PC-3 (cell line): ENCODE measurements at places on chromosomes 12 and 14. TPM values are rescaled to one million over a fixed set of nuclear protein-coding genes. Genes with fewer than 3 reads are reported as not detected.

DNA sequence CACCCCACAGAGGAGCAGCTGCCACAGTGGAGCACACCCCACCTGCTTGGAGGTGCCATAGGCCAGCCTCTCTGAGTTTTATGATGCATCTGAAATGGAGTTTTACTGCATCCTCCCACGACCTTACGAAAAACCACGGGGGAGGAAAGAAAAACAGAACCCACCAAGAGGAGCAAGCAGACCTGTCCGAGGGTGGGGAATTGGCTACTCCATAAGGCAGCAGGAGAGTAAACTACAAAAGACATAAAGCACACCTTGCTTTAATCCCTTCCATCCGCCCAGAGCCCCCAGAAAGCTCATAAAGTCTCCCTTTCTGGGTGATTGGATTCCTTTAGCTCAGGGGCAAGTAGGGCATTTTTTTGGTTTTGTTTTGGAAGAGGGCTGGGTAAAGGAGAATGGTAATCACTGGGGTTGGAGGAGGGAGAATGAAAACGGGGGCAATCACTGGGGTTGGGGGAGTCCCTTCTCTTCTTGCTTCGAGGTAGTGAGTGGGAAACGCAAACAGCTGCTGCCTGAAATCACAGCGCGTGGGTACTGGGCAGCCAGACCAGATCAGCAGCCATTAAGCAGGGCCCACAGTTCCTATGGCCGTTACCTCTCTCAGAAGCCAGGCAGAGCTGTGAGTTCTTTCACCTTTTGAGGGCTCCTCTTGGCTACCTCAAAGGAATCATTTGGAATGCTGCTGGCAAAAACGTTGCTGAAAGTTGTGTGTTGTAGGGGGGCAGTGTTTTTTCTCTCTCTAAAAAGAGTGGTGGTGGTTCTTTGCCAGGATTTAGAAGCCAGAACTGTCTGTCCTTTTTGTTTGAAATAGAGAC, 433.6 kb downstream of the ZFP36L1 start:
- no peak for DNase-seq

KRT77 gene
- not detected in 2 replicates for total RNA-seq

GRCh38 chr12:108592033-108592909, 5.6 kb downstream of the TMEM119 start:
- no peak for DNase-seq

DBX2 gene
- total RNA-seq: not detected in 2 replicates

FGF23 gene
- not detected in 2 replicates for total RNA-seq

DNA sequence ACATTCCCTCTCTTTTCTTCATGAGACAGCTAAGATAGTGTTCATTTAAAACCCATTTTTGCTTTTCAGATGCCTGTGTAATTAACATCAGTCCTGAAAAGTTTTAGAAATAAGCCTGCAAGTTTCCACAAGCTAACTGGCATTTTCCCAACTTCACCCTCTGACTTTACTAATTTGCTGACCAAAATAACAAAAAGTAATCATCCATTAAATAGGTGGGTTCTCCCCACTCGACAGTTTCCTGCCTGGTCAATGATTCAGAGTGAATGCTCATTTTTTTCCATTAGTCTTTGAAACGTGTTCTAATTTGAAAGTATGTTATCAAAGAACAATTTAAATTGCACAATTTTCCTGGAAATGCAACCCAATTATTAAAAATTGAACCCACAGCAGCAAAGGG, 23.6 kb downstream of the NELL2 start:
- DNase-seq: no peak

DNA sequence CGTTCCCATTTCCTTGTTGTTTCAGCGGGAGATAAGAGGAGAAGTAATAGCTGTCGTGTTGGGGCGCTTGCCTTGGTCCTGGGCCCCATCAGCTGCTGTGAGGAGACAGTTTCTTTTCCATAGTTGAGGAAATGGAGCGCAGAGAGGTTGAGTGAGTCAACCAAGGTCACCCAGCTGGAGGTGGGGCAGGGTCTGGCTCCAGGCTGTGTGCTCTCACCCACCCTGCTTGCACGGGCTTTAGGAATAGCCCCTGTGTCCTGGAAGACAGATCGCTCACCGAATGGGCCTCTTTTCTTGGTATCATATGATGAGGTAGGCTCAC, 165.7 kb upstream of the RTL1 start:
- DNase-seq: no peak

GABARAPL1 gene
- 14.9 and 24.5 TPM in 2 replicates for total RNA-seq

ITGB7 gene
- 1.9 and 3.4 TPM in 2 replicates for total RNA-seq

- DNase-seq: peak; percentile 86
Observed at GRCh38 chr14:20631023-20631879, 10.2 kb downstream of the OR6S1 start.

SIX4 gene
- 29.2 and 33.2 TPM in 2 replicates for total RNA-seq

ACSM4 gene
- total RNA-seq: not detected in 2 replicates

CIROP gene
- total RNA-seq: not detected in 2 replicates

- DNase-seq: peak; percentile 70
Observed at GRCh38 chr12:19572920-19573558, 133.7 kb downstream of the AEBP2 start.

FGF6 gene
- total RNA-seq: not detected in 2 replicates

- peak; percentile 57 for DNase-seq
Observed at GRCh38 chr12:106246891-106247673, 738 bp downstream of the CKAP4 start.

DNA sequence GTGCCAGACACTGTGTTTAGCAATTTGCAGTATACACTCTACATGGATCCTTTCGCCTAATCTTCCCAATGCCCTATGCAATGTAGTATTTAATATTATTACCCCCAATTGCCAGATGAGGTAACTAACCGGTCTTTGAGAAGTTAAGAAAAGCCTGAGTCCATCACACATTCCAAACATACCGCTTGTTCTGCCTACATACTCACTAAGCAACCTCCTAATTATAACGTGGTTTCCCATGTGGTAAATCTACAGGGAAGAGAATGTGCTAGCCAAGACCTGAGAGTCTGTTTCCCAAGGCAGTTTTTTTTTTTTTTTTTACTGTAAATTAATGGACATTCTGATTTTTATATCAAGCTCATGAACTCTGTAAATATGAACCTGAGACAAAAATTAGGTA, 37.2 kb downstream of the ATP2B1 start:
- no peak for DNase-seq

DNA sequence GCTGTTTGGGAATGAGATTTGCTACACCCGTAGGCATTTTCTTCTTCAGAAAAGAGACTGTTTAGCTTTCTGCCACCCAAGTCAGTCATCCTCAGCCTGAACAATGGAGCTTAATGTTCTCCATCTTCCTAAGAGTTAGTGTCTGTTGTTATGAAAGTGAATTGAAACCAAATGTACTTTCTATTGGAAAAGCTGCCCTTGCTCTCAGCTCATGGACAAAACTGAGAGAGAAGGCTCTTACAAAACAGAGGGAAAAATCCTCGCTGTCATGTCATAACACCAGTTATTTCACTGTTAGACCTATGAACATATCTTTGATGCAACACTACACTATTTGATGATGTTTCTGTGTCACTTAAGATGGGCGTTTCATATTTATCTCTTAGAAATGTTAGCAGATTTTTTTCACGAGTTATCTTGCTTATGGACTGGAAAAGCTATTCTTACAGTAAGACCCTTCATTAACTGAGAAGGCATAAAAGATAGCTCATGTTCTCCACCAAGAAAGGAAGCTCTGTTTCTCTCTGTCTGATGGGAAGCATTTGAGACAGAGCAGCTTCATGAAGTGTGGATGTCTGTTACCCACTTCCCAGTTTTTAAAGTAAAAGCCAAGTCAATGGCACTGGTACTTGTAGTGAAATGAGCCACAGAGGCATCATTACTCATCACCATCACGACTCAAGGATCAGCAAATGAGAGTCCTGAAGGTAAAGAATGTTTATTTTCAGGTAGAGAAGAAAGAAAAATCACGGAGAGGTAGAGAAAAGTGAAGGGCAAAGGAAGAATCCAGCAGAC, 483.9 kb downstream of the ZFP36L1 start:
- no peak for DNase-seq

GRCh38 chr12:131909752-131910219, 15.4 kb downstream of the ULK1 start:
- no peak for DNase-seq

DNA sequence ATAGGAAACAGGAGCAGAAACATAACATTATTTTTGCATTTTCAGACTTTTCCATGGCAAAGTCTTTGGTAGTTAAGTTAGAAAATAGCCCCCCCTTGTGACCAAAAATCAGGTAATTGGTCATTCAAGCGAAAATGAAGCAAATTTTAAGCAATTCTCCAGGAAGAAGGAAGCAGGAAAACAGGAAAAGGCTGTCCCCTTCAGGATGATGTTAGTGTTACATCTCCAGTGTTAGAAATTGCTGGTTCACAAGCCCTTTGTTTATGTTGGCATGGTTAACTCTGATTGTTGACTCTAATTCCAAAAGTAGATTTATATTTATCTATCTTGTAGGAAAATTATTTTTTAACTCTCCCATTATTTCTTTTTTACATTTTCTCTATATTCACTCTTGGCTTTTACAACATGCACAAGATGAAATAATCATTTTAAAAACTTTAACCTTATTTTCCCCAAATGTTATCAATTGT, 18.8 kb upstream of the GAS2L3 start:
- peak; percentile 92 for DNase-seq

GRCh38 chr14:23452237-23452636, 16.8 kb upstream of the MYH7 start:
- DNase-seq: no peak

SLC17A8 gene
- not detected in 2 replicates for total RNA-seq

- DNase-seq: peak; percentile 68
Observed at GRCh38 chr12:19120795-19121194, 8.7 kb upstream of the PLEKHA5 start.

COX8C gene
- not detected in 2 replicates for total RNA-seq

DNA sequence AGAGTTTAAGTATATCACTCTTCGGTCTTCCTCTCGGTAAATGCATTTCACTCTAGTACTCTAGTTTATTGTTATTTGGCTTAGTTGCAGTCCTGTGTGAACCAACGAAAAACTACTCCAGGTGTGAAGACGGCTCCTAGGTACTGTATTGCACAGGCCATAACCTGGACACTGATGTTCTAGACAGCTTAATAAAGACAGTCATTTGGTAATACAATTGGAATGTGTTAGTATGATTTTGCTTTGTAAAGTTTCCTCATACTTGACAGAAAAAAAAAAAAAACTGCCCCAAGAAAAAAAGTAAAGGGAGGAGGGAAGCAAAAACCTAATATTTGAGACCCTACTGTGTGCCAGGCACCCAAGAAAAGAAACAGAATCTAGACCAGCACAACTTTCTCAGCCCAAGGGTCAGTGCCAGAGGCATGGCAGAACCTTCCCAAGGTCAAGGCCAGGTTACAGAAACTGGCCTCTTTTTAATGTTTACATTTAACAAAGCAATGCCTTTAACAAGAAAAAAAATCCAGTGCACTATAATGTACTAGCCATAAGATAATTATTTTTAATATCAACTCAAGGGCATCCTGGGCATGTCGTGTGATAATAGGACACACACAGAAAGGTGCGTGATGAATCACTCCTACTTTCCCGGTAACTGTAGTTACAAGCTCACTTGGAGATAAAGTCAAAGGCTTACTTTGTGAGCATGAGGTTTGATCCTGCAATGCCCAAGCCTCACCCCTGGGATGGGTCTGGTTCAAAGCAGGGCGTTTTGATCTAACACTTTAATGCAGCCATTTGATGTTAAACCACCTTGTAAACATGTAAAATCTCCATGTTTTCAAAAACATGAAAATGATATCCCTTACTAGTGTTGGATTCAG, 110.6 kb downstream of the BMP4 start:
- no peak for DNase-seq

DNA sequence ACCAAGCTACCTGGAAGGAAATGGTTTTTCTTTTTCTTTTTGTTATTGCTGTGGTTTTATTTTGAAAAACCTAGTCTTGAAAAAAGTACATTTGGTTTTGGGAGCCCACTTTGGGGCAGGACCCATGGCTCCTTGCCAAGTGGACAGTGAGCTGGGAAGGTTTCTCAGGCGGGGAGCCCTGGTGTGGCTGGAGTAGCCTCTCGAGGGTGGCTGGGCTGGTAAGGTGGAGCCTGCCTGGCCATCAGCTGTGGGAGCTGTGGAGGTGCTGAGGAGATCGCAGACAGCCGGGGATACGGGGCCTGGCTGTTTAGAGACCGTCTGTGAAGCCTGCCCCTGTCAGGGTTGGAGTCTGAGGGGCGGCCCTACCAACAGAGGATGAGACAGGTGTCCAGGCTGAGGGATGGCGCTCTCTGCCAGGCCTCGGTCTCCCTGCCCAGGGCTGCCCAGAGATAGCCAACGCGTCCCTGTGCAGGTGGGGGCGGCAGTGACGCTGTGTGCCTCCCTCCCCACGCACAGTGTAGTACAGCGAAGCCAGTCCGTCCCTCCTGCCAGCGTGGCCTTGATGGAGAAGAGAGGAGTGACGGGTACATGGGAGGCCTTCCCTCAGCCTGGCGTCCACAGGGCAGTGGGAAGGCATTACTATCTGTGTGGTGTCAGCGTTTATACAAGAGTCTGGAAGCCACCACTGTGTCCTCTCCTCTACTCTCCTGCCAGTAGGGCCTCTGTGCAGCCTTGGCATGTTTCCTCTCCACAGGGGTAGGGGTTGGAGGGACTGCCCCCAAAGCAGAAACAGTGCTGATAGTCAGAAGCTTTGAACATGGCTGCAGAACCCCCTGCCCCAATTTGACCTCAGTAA, 5.9 kb downstream of the RIN3 start:
- DNase-seq: no peak

- DNase-seq: no peak
Observed at GRCh38 chr12:44358636-44359035, 517.5 kb downstream of the NELL2 start.

DNA sequence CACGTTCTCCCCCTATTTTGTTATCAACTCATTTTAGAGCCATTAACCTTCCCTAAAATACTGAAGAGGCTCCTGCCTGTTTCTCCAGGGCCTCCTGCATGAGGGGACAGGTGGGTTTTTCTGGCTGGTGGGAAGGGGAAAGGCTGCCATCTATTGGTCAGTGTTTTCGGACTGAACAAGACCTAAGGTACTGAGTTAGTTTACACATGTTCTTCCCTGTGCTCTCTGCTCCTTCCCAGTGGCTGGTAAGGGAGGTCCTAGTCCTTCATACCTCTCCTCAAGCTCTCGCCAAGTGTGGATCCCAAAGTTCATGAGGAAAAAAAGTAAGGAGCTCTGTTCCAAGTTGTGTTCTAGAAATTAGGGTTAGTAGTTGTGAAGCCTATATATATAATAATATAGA, 357.5 kb downstream of the FSCB start:
- DNase-seq: peak; percentile 66

DNA sequence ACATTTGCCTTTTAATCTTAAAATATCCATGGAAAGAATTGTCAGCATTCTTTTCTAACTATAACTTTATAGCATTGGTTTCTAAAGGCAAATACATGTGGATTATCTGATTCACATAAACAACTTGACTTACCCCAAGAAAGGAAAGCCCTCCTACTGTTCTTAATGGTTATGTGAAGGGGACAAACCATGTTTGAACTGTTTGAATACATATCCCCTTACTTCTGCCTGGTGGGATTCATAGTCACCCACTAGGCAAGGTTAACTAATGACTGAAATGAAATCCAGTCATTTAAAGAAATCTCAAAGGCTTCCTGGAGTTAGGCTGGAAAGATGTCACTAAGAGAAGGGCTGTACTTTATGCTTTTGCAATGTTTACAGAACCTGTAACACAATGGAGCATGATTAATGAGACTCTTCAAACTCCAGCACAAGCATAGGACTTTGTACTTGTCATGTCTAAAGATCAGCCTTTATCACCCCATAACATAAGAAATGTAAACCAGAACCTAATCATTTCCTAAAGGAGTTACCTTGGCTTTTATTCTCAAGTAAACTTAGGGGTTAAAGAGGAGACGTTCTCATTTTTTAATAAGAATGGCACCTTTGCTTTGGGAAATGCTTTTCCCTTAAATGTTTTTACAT, 10.2 kb upstream of the FLRT2 start:
- DNase-seq: no peak
